ENCODE measurements at places on chromosomes 4 and X. TPM values are rescaled to one million over a fixed set of nuclear protein-coding genes. Genes with fewer than 3 reads are reported as not detected.

USP17L30 gene
- total RNA-seq: not detected

GRCh38 chr4:1265351-1265750 is 16.4 kb upstream of the CTBP1 start:
- H3K4me1 ChIP-seq: peaks cover 7% of the 10 kb centered on the region
- H3K27ac ChIP-seq: no peak overlapping the region
- no peaks in the 10 kb centered on the region for H3K27me3 ChIP-seq

GRCh38 chr4:112060212-112060611 is 85.0 kb upstream of the FAM241A start:
- peak; percentile 10 for DNase-seq
- H3K4me3 ChIP-seq: no peak overlapping the region
- no peaks in the 10 kb centered on the region for H3K4me1 ChIP-seq
- no peak overlapping the region for H3K27ac ChIP-seq
- H3K27me3 ChIP-seq: peaks cover 7% of the 10 kb centered on the region

GRCh38 chr4:79249881-79250503 is 75.9 kb downstream of the NAA11 start:
- no peaks in the 10 kb centered on the region for H3K4me1 ChIP-seq
- H3K27me3 ChIP-seq: no peaks in the 10 kb centered on the region
- H3K27ac ChIP-seq: no peak overlapping the region

DNA sequence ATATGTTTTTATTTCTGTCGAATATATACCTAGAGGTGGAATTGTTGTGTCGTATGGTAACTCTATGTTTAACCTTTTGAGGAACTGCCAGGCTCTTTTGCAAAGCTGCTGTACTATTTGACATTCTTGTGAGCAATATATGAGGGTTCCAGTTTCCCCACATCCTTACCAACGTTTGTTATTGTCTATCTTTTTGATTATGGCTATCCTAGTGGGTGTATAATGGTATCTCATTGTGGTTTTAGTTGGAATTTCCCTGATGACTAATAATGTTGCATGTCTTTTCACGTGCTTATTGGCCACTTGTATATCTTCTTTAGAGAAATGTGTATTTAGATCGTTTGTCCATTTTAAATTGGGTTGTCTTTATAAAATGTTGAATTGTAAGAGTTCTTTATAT is 24.5 kb downstream of the REPS2 start:
- H3K36me3 ChIP-seq: no peaks in the 10 kb centered on the region
- H3K4me1 ChIP-seq: no peaks in the 10 kb centered on the region
- DNase-seq: no peak
- H3K27me3 ChIP-seq: no peaks in the 10 kb centered on the region

DNA sequence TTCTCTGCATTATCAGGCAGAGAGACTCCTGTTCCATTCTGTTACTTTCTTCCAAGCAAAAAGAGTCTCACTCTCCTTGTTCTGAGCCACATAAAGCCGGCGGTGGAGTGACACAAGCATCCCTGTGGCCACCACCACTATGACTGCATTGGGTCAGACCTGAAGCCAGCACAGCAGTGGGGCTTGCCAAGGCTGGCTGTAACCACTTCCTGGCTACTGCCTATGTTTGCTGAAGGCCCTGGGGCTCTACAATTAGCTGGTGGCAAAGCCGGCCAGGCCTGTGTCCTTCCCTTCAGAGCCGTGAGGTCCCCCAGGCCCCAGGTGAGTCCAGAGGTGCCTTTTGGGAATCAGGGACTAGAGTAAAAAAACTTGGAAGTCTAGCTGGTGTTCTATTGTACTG is 31.8 kb downstream of the PLAC8 start:
- no peaks in the 10 kb centered on the region for H3K27me3 ChIP-seq
- no peak overlapping the region for H3K27ac ChIP-seq
- H3K4me3 ChIP-seq: no peak overlapping the region
- H3K36me3 ChIP-seq: no peaks in the 10 kb centered on the region
- peak; percentile 33 for DNase-seq

Data from CD4-positive, CD25-positive, alpha-beta regulatory T cell (primary cell).